Hair follicular keratinocyte (primary cell): ENCODE measurements at places on chromosomes 6 and 20. TPM values are rescaled to one million over a fixed set of nuclear protein-coding genes. Genes with fewer than 3 reads are reported as not detected.

Gene SLC24A3
- total RNA-seq, result 0.08 and 0.55 TPM in 2 replicates

Gene ADGRB3
- not detected in 2 replicates for total RNA-seq

Gene PRKN
- 0.39 TPM in 1 of 2 replicates, not detected in the other for total RNA-seq

Gene GSTA5
- total RNA-seq, result not detected in 2 replicates

Gene SAMD5
- total RNA-seq, result 1.7 and 1.8 TPM in 2 replicates

Gene TXLNB
- total RNA-seq, result not detected in 2 replicates

Gene HEY2
- not detected in 2 replicates for total RNA-seq

Gene RIPOR2
- not detected in 2 replicates for total RNA-seq

Gene PNLDC1
- 0.94 TPM in 1 of 2 replicates, not detected in the other for total RNA-seq

Gene GSTA3
- not detected in 2 replicates for total RNA-seq

Gene ERVFRD-1
- not detected in 2 replicates for total RNA-seq

Gene IL17F
- total RNA-seq, result not detected in 2 replicates

Gene CSNK2B
- total RNA-seq, result 251 and 316 TPM in 2 replicates

Gene NHSL1
- 15.2 and 26.2 TPM in 2 replicates for total RNA-seq

Gene CPNE5
- 0.08 TPM in 1 of 2 replicates, not detected in the other for total RNA-seq

Gene PTCHD4
- 0.87 and 2.0 TPM in 2 replicates for total RNA-seq

Gene BMP5
- total RNA-seq, result not detected in 2 replicates

Gene RSPH9
- total RNA-seq, result not detected in 2 replicates

Gene MICB
- total RNA-seq, result 8.7 and 16.8 TPM in 2 replicates

Gene EYA2
- 0.08 TPM in 1 of 2 replicates, not detected in the other for total RNA-seq

Gene DLL1
- total RNA-seq, result 19.4 and 37.1 TPM in 2 replicates

Gene PTPN1
- total RNA-seq, result 51.9 and 64.0 TPM in 2 replicates

Gene CAPN11
- total RNA-seq, result not detected in 2 replicates
